Neural progenitor cell (in vitro differentiated cells): ENCODE measurements at places on chromosomes 12 and 14.

- no peak for DNase-seq
These were observed 53.5 kb downstream of the ETV6 start for GRCh38 chr12:11702959-11703358.

DNA sequence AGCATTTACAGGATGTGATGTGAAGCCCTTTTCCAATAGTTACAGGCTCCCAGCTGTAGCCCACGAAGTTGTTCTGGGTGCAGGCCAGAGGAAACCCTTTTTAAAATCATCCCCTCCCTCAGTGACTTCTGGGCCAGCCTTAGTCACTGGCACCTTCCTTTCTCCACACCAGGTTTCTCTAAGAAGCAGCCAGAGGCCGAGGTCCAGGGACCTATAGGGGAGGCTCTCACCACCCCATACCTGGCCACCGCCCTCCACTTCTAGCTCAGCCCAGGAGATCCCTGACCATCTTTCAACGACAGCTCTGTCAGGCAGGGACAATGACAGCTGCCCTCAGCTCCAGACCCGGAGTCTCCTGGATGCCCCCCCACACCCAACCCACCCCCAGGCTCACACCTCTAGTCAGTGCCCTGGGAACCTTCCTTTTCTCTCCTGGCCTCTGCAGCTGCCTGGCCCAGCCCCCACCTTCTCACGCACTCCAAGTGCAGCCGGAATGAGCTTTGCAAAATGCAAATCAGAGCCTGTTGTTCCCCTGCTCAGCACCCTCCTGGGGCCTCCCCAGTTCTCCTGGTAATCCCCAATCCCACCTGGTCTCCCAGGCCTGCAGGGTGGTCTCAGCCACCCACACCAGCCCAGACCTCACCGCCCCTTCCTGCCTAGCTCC lies 46.7 kb downstream of the TESC start:
- peak; percentile 73 for DNase-seq

- no peak for DNase-seq
These were observed 1428.3 kb downstream of the AACS start for GRCh38 chr12:126493366-126494108.

- peak; percentile 16 for DNase-seq
These were observed 1.2 kb downstream of the NOVA1 start for GRCh38 chr14:26596543-26597061.
